ENCODE measurements at places on chromosomes 4 and X.

- DNase-seq: peak; percentile 69
Observed at GRCh38 chr4:110164251-110164650, 34.2 kb downstream of the ELOVL6 start.

DNA sequence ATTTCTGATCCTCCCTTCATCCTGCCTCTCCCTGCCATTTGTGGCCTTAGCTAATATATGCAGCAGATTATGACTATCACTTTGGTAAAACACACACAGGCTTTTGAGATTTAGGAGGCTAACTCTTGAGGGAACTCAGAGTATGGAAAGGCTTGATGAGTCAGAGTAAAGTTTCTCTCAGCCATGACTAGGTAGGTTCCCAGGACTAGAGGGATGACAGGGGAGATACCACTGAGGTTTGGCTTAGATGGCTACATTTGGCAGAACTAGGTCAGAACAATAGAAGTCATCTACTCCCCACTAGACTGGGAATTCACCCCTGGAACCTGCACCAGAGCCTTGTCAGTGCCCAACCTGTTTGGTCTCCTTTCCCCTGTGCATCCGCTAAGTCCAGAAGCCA is 585.7 kb downstream of the TLL1 start:
- DNase-seq: no peak

GRCh38 chr4:6175426-6175825 is 24.9 kb downstream of the JAKMIP1 start:
- no peak for DNase-seq

DNA sequence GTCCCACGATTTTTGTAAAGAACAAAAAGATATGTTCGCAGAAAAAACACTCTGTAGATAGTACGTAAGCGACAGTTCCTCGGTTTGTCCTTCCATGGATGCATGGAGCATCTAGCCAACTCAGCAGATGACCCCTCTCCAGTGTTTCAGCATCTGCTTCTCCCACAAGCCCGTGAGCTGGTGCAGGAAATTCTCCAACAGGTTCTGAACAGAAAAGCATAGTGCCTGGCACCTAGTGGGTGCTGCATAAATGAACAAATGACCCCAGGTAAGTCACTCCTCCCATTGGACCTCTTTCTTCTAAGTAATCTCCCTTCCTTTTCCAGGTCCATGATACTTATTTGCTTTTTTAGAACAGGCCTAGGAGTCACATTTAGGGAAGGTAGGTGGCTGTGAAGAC is 966 bp upstream of the KIAA0232 start:
- DNase-seq: no peak

Data from AG10803 (cell line).